ENCODE measurements at places on chromosomes 5 and 9. TPM values are rescaled to one million over a fixed set of nuclear protein-coding genes. Genes with fewer than 3 reads are reported as not detected.

DNA sequence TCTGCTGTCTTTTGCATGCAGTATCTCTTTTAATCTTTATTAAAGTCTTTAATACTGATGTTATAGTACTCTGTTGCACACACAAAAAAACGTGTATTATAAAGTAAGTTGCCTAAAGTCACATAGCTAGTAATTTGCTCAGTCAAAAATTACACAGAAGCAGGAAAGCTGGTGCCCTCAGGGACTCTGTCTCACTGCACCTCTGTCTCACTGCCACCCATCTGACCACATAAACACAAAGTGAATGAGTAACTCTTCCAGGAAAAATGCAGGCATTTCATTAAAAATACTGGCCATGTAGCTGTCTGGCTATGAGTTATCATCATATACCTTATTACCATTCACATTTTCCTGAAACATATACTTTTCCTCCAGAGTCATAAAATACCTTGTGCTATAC, 591.7 kb downstream of the CSNK1G3 start:
- no peaks in the 10 kb centered on the region for H3K36me3 ChIP-seq
- no peaks in the 10 kb centered on the region for H3K4me1 ChIP-seq
- no peak overlapping the region for H3K27ac ChIP-seq
- H3K27me3 ChIP-seq, result no peaks in the 10 kb centered on the region

DNA sequence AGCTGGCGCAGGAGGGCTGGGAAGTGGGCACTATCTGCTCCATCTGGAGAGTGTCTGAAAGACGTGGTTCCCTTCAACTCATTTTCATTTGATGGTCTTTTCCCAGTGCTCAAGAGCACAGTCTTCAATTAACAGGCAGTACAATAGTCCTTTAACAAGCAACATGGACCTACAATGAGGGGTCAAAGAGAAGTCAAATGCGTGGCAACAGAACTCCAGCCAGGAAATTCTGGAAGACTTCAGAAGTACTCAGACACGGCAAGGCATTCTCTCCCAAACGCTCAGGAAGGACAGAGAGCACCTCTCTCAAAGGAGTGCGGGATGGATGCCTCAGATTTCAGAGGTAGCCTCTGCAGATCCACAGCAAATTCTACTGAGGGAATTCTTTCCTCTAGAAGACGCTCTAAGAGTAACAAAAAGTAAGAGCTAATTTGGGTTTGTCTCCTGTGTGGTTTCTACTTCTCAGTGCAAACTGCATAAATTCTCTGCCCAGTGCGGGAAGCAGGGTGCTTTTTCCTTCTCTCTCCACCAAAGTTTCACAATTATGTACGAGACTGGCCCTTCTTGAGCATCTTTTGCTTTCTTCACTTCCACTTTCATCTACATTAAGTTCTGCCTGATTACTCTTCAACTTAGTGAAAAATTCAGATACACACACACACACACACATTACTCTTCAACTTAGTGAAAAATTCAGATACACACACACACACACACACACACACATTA, 56.4 kb downstream of the LHFPL2 start:
- H3K27me3 ChIP-seq, result no peaks in the 10 kb centered on the region
- no peak overlapping the region for H3K4me3 ChIP-seq
- no peak for DNase-seq

JAKMIP2 gene
- total RNA-seq, result 0.16 TPM

CAPSL gene
- total RNA-seq, result not detected
